ENCODE measurements at places on chromosomes 11 and 22. TPM values are rescaled to one million over a fixed set of nuclear protein-coding genes. Genes with fewer than 3 reads are reported as not detected.

USP35 gene
- 8.2 TPM for polyA plus RNA-seq

MMP10 gene
- 0.30 TPM for polyA plus RNA-seq

DNA sequence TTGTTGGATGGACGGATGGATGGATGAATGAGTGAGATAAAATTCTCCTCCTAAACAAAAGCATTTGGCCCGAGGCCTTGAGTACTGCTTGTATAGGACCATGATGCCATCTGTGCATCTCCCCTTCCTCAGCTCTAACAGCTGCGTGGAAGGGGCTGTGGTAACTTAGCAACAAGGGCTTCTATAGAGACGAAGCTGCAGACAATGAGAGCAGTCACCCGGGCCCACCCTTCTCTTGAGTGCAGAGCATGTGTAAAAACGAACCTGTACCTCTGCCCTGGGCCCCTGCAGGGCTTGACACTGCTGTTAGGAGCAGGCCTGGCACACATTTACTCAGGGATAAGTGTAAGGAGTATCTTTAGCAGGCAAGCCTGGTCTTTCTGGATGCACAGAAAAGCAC, 391.5 kb downstream of the CADM1 start:
- DNase-seq: no peak

GRCh38 chr11:2666401-2666741, 33.4 kb downstream of the KCNQ1OT1 start:
- DNase-seq: no peak
